ENCODE measurements at places on chromosomes 7 and 10. TPM values are rescaled to one million over a fixed set of nuclear protein-coding genes. Genes with fewer than 3 reads are reported as not detected.

Gene ERVW-1
- total RNA-seq = not detected

Gene CUZD1
- total RNA-seq = 0.45 TPM

Gene RSPH10B2
- not detected for total RNA-seq

Gene ADAM22
- 5.0 TPM for total RNA-seq

Gene CHAT
- not detected for total RNA-seq

Gene ZNF488
- total RNA-seq = 0.15 TPM

Gene ZNF467
- 23.7 TPM for total RNA-seq

Gene EPHA1
- 2.1 TPM for total RNA-seq

Gene GIMAP5
- 6.6 TPM for total RNA-seq

Gene CYP3A4
- 0.30 TPM for total RNA-seq

Gene SPAM1
- not detected for total RNA-seq

Gene ZNF25
- 17.2 TPM for total RNA-seq

Gene GPR85
- 0.08 TPM for total RNA-seq

Gene SPDYE2B
- not detected for total RNA-seq

Gene EPDR1
- 35.7 TPM for total RNA-seq

Gene PPP1R3C
- 12.0 TPM for total RNA-seq

Gene SEC61A2
- 10.6 TPM for total RNA-seq

Gene TMEM196
- not detected for total RNA-seq

Gene NEUROG3
- total RNA-seq = not detected

Gene ZDHHC6
- 14.8 TPM for total RNA-seq

Gene ARF5
- 87.8 TPM for total RNA-seq

Gene NPY4R
- total RNA-seq = not detected

Gene CLDN4
- total RNA-seq = 9.4 TPM

Gene DNAH11
- total RNA-seq = 5.7 TPM

Gene SORCS1
- total RNA-seq = 1.3 TPM

Gene OLAH
- not detected for total RNA-seq

Gene LIPN
- not detected for total RNA-seq

Gene CDNF
- total RNA-seq = 2.7 TPM

Gene PPP1R17
- not detected for total RNA-seq

Gene IKZF1
- 5.2 TPM for total RNA-seq
